ENCODE measurements at places on chromosomes 13 and 19.

- DNase-seq, result no peak
Observed at GRCh38 chr19:16026131-16026530, 50.2 kb upstream of the TPM4 start.

- no peak for DNase-seq
Observed at GRCh38 chr19:28466107-28467045, 746.6 kb downstream of the UQCRFS1 start.

DNA sequence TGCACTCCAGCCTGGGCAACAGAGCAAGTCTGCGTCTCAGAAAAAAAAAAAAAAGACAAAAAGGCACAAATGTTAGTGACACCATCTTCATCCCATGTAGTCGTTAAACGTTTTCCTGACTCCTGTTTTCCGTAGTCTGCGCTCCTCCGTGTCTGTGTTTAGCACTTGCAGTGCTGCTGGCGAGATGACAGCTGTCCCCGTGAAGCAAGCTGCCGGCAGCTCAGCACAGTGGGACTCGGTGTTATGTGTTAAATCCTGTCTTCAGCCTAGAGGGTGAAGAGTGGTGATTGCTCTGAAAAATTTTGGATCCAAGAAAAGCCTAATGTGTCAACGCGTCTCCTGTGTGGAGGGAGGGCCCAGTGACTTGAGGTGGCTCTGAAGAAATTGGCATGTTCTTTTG lies 18.4 kb downstream of the UBXN6 start:
- no peak for DNase-seq

GRCh38 chr13:56735537-56735942 lies 405.2 kb upstream of the PRR20A start:
- no peak for DNase-seq

- no peak for DNase-seq
Observed at GRCh38 chr19:3785938-3786824, at the start of gene MATK. Gene MATK, minus strand, starts transcription at chr19:3786381. Its CDS starts 1,246 bp downstream, at chr19:3785135.

DNA sequence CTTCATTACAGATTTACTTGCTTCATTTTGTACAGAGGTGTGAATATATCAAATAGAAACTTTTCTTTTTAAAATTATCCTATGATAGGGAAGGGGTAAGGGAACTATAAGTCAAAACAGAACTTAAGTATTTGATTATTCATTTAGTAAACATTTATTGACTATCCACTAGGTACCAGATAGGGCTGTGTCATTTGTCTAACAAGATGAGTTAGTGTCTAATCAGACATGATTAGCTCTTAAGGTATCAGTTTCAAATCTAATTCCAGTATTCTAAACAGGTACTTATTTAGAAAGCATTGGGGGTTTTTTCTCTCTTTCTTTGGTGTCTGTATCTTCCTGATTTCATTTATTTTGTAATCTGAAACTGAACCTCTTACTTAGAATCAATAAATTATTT lies 32.2 kb downstream of the CDADC1 start:
- DNase-seq, result no peak

DNA sequence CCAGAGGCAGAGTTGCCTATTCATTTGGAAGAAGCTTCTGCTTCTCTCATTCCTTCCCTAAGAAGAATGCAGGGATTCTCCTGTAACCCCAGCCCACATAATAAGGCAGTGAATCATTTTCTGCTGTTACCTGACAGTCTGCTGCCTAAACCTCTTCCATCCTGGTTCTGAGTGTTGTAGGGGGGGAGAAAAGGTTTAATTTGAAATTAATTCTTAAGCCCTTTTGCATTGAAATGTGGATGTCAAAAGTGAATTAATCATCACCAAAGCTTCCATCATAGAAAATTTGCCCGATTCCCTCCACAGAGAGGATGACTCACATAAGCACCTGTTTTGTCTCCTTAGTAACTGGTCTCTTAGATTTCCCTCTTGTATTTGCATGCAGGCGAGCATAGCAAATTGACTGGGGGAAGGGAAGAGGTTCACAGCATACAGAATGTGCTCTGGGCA lies 146.7 kb upstream of the FNDC3A start:
- DNase-seq, result no peak

GRCh38 chr19:52335768-52336116 lies 301 bp upstream of the ZNF610 start:
- DNase-seq, result no peak

DNA sequence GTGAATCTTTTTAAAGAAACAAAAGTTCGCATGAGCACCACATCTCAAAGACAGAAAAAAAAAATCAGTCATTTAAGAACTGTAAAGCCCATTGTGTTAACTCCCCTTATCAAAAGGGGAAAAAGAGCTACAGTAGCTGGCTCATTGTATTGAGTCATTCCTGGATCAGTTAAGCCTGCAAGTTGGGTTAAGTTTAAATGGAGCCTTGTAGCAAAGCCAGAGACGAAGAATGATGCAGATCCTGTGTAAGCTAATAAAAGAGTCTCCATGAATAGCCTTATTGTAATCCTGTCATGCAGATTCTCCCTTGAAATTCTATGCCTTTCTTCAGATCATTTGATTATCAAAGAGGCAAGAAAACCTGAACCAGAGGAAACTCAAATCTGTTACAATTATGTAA lies 83.8 kb downstream of the CRYL1 start:
- no peak for DNase-seq

GRCh38 chr19:29841559-29842367 lies 30.0 kb downstream of the CCNE1 start:
- no peak for DNase-seq

- no peak for DNase-seq
Observed at GRCh38 chr13:114122127-114122511, 10.3 kb downstream of the RASA3 start.

DNA sequence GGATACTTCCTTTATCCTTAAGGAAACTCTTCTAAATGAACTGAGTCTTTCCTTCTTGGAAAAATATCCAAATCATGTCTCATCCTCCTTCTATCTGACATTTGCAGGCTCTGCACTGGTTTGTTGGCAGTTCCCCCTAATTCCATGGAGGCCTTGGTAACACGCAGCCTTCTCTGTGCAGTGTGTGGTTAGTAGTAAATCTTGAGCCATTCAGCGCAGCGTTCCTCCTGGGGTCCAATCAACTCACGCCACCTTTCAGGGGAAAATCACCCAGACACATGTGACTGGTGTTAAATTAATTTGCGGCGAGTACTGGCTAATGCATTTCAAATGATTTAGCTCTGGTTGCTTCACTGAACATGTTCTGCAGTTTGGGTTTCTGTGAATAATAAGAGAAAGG lies 21.0 kb upstream of the CBY2 start:
- DNase-seq, result no peak

- no peak for DNase-seq
Observed at GRCh38 chr13:36847606-36848005, 28.6 kb downstream of the RFXAP start.

GRCh38 chr19:56934438-56935090 lies 94.0 kb upstream of the PEG3 start:
- DNase-seq, result no peak

- DNase-seq, result no peak
Observed at GRCh38 chr13:55816976-55817601, 1323.6 kb upstream of the PRR20A start.

- no peak for DNase-seq
Observed at GRCh38 chr19:21677696-21678418, 89.5 kb downstream of the ZNF100 start.

- DNase-seq, result peak; percentile 28
Observed at GRCh38 chr13:48769107-48769704, 115.5 kb downstream of the CYSLTR2 start.

DNA sequence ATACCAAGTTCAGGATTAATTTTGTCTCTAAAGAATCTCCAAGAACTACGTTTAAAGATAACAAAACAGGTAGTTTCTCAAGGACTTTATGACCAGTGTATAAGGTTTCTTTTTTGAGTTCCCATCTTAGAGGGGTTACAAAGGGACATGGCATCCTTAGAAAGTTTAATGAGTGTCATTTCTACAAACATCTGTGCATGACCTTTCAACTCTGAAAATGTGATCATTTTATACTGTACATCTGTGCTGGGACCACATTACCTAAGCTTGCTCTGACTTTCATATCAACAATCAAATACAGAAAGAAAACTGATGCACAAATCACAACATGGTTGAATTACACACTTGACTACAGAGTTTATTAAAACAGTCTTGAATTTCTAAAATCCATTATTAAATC lies 37.1 kb downstream of the KLF12 start:
- DNase-seq, result no peak

DNA sequence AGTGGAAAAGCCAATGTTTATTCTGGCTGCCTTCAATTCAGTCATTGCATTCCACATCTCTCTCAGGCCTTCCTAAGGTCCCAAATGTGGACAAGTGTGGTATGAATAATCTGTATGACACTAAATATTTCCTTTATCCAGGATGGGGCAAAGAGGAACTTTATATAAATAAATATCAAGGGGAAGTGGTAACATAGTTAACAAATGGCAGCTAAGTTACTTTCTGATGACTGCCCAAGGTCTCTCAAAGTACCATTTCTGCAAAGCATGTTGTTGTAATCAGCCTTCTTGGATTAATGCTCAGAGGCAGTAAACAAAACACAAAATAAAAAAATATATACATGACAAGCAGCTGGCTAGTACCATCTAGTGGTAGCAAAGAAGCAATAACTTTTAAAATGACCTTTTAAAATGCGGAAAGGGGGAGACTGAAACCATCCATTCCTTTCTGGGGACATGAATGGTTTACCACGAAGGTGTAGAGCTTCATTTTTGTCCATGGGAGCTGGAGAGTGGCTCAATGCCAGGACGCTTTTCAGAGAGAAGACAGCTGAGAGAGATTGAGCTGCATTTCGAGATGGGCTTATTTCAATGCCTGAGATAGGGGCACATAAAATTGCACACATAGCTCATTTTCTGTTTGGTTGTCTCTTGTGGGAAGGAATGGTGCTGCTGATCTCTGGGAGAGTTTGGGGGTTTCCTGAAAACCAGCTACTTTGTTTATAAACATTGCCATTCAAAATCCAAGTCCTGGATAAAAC lies 259.2 kb downstream of the RFC3 start:
- no peak for DNase-seq

GRCh38 chr13:41708713-41709112 lies 251.4 kb downstream of the RGCC start:
- no peak for DNase-seq

GRCh38 chr13:43495732-43496131 lies 291.0 kb downstream of the ENOX1 start:
- no peak for DNase-seq

GRCh38 chr13:113399755-113400149 lies 35.8 kb upstream of the GRTP1 start:
- no peak for DNase-seq

DNA sequence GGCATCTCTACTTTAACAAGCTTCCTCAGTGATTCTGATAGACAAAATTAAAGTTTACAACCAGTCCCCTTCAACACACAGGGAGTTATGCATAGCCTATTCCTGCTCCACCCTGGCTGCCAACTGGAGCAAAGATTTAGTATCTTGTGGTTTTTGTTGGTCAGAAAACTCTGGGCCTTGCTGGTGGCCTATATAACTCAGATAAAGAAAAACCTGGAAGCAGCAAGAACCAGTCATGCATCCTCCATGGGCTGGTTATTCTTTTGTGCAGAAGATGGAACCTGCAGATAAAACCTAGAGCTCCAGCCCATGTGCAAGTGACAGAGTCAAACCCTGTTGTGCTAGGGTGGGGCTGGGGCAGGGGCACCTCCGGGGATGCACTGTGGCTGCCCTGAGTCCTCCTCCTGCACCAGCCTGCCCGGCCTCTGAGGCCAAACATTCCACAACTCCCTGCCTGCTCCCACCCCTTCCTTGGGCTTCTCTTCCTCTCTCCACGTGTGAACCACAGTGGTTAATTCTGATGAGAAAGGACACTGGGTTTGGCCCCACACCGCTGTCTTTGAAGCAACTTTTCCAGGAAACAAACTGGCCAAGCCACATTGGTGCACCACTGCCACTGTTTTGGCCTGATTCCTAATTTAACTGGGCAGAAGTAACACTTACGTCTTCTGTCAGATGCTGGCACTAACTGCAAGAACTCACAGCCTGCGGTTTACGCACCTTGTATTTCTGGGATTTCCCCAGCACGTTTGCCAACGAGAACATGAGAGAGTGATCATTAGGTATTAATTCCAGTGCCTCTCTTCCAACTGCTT lies 23.3 kb upstream of the GGACT start:
- DNase-seq, result no peak

DNA sequence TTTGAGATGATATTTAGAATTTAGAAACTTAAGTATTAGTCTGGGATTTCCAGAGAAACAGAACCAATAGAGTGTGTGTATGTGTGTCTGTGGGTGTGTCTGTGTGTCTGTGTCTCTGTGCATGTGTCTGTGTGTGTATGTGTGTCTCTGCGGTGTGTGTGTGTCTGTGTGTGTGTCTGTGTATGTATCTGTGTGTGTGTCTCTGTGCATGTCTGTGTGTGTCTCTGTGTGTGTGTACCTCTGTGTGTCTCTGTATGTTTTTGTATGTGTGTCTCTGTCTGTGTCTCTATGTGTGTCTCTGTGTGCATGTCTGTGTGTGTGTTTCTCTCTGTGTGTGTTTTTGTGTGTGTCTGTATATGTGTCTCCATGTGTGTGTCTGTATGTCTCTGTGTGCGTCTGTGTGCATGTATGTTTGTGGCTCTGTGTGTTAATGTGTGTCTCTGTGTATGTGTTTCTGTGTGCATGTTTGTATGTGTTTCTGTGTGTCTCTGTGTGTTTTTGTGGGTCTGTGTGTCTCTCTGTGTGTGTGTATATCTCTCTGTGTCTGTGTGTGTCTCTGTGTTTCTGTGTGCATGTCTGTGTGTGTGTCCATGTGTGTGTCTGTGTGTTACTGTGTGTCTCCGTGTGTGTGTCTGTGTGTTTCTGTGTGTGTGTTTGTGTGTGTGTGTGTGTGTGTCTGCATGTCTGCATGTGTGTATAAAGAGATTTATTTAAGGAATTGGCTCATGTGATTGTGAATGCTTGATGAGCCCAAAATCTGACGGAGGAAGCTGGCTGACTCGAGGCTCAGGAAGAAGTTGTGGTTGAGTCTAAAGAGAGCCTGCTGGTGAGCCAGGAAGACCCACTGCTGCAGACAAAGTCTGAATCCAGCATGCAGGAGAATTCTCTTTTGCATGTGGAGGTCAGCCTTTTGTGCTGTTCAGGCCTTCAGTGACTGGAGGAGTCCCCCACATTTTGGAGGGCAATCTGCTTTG lies 22.2 kb downstream of the GPR42 start:
- DNase-seq, result no peak

GRCh38 chr19:5696196-5697021 lies 6.3 kb downstream of the RPL36 start:
- DNase-seq, result no peak

DNA sequence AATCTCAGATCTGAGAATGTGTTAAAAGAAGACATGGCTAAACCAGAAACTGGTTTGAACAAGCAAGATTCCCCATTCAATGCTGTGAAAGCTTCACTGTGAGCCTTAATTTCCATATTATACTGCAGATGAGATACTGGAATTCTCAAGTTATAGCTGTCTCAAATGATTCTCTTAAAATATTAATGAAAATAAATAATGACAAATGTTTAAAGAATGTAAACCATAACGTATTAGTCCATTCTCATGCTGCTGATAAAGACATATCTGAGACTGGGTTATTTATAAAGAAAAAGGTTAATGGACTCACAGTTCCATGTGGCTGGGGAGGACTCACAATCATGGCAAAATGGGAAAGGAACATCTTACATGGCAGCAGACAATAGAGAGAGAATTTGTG lies 667.8 kb downstream of the SLITRK1 start:
- no peak for DNase-seq

All from GOT3 (cell line).